ENCODE measurements at places on chromosomes 7 and 10.

- no peak for DNase-seq
Measured at GRCh38 chr7:103346396-103346795, 1.0 kb upstream of the PSMC2 start.

GRCh38 chr10:69497231-69497561, 45.9 kb downstream of the TSPAN15 start:
- no peak for DNase-seq

DNA sequence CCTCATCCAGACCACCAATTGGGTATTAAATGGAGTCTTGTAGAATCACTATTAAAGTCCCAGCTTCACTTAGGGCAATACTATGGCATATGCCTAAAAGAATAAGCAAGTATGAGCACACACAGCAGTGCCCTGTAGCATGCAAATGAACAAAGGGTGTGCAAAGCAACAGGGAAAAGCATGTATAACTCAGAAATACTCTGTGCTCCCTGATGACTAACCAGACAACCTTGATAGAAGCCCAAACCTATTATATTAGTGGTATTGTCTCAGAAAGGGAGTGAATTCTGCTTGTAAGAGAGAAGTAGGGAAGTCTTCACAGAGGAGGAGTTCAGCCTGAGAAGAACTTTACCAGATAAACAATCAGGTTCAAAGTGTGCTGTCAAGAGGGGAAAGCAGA, 131.2 kb downstream of the DGKI start:
- DNase-seq, result peak; percentile 27

GRCh38 chr7:82534684-82535083, 91.1 kb upstream of the CACNA2D1 start:
- DNase-seq, result peak; percentile 30

DNA sequence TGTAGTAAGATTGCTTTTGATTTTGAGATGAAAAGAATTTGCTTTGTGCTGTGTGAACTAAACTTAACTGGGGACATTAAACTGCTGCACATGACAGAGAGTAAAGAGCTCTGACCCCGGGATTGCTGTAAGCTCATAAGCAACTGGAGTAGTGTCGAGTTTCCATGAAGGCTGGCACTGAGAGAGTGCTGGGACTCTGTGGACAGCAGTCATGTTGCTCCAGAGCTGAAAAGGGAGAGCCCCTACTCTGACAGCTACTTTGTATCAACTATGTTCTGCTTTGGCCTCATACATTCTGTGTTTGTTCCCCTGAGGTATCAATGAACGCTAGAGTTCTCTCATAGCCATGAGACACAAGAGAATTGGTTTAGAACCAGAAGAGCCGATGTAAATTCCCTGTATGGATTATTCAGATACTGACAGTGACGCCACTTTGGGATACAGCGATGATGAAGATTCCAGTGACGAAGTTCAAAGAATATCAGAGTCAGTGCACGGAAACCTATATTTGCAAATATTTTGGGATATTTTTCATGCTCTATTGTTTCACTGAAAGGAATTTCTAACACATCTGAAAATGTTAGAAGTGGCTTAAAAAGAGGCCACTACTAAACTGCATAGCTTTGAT, 185.9 kb upstream of the DKK1 start:
- DNase-seq, result no peak

DNA sequence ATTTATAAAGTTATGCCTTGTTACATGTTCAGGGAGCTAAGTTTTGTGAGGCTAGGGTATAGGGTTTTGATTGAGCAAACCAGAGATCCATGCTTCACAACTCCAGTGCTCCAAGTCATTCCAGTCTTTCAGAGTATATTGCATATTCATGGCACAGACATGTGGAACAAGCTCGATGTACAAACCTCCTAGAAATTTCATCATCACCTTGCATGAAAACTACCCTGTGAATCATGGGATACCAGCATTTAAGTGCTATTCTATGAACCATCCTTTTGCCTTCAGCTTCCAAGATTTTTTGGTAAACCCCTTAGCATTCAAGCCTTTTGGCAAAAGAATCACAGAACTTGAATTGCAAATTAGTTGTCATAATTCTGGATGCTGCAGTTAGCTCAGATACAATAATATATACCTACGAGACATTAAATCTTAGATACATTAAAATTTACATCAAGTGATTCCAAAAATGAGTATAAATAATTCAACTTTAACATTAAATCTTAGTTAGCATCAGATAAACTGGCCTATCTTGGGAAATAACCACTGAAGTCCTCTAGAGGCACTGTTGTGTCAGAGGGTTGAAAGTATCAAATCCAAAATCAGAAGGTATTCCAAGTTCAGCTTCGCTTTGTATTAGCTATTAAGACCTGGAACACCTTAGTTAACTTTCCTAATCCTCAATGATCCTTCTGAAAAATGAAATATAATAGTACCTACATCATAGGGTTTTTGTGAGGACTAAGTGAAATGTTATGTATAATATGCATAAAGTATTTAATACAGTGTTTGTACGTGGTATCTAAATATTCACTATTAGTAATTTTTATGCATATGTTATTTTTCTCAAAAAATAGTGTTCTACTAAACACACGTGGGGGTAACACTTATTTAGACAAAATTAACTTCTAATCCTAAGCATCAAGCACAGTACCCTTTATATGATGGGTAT, 55.5 kb upstream of the CABCOCO1 start:
- DNase-seq, result no peak

- no peak for DNase-seq
Measured at GRCh38 chr10:75028748-75029147, 82.7 kb upstream of the SAMD8 start.

DNA sequence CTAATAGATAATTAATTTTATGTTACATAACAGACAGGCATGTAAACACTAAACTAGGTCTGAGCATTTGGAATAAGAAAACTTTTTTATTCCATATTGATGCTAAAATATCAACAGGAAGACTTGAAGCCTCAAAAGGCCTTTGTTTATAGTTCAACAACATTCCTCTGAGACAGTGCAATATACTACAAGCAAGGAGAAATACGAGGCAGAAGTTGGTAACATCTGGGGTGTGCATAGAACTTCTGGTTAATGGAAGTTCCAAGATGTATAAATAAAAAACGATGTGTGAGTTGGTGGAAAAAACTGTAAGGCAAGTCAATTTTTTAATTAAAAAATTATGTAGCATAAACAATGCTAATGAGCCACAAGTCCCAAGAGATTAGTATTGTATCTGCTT, 139.6 kb downstream of the SKAP2 start:
- no peak for DNase-seq

DNA sequence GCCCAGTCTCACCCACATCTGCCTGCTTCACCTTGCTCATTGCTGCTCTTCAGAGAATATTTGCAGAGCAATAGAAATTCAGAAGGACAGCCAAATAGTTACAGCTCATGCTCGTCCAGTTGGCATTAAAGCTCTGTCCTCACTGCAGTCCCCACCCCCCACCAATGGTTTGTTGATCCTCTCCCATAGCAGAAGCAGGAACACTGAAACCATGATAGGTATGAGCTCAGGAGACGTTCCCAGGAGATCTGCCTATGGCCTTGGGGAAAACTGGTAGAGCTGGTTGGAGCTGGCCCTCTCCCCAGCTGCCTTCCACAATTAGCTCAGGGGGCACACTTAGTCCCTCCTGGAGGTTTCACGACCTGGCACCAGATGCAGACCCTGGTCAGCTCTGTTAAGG, 68.6 kb upstream of the KMT2C start:
- no peak for DNase-seq

DNA sequence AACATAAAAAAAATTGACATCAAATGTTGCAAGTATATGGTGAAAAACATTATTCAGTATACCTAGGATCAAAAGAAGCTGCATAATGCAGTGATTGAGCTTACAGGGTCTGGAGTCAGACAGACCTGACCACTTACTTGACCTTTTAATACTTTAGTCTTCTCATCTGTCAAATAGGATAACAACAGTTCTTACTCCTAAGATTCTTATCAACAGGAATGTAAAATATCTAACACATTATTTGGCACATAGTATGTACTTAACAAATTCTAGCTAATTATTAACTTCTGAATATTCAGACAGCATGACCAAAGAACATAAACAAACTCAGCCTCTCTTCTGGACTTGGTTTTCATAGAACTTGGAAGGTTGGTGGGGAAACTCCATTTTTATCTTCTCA, 45.6 kb upstream of the PIP4K2A start:
- no peak for DNase-seq

DNA sequence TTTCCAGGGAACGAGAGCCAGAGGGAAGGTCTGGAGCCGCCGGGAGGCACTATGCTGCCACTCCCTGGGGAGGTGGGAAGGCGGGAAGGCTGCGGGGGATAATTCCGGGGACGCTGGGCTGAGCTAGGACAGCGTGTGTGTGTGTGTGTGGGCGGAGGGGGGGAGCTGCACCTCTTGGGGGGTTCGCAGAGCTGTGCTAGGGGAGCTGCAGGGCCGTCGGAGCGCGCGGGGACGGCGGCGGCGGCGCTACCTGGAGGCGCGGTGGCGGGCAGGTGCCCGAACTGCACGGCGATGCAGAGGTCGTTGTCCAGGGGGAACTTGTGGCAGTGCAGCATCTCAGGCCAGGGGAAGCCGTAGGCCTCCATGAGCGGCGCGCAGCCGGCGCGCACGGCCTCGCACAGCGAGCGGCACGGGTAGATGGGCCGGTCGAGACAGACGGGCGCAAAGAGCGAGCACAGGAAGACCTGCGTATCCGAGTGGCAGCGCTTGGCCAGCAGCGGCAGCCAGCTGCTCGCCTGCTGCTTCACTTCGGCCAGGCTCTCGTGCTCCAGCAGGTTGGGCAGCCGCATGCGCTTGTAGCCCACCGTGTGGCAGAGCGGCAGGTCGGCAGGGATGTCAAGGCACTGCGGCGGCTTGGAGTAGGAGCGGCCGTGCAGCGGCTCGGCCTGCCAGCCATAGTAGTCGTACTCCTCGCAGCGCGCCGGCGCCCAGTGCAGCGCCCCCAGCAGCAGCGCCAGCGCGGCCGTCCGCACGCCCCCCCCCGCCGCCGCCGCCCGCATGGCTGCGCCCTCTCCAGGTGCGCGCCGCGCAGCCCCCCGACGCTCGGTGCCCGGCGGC, 526 bp downstream of the SFRP5 start:
- DNase-seq, result no peak

DNA sequence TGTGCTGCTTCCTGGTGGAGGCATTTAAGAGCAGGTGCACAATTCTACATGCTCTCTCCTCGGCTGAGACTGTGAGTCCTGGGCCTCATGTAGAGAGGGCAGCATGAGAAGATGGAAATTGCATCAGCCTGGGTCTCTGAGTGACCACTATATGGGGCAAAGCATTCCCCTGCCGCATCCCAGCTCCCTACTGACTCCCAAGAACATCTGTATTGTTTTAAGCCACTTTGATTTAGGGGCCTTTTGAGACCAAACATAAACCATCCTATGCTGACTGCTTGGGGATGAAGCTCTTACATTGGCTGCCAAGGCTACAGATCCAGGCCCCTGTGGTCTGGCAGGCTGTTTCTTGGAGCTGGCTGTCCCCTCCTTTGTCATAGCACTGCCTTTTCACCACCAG, 101.3 kb upstream of the TBX20 start:
- no peak for DNase-seq

GRCh38 chr7:149398195-149398820, 62.6 kb downstream of the ZNF777 start:
- DNase-seq, result no peak

- peak; percentile 69 for DNase-seq
Measured at GRCh38 chr10:21518149-21518640, 7.3 kb downstream of the SKIDA1 start.

DNA sequence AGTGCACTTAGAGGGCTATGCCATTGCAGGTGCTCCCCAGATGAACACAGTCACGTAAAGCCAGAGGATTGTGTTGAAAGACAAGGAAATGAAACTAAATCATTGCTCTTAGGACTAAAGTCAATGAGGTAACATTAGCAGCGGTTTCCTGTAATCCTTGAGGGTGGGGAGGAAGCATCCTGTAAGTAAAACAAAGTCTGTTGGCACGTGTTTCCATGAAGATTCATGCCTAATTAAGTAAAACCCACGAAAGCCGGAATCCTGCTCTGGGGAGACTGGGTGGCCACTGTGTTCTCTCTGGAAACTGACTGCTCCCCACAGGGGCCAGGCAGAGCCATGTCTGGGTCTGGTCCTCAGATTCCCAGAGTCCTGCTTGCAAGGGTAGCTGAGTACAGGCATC, 18.3 kb downstream of the STEAP1B start:
- DNase-seq, result peak; percentile 35

GRCh38 chr10:30464675-30465074, 30.7 kb downstream of the MAP3K8 start:
- DNase-seq, result no peak

- no peak for DNase-seq
Measured at GRCh38 chr7:149133028-149133710, 7.0 kb upstream of the ZNF425 start.

DNA sequence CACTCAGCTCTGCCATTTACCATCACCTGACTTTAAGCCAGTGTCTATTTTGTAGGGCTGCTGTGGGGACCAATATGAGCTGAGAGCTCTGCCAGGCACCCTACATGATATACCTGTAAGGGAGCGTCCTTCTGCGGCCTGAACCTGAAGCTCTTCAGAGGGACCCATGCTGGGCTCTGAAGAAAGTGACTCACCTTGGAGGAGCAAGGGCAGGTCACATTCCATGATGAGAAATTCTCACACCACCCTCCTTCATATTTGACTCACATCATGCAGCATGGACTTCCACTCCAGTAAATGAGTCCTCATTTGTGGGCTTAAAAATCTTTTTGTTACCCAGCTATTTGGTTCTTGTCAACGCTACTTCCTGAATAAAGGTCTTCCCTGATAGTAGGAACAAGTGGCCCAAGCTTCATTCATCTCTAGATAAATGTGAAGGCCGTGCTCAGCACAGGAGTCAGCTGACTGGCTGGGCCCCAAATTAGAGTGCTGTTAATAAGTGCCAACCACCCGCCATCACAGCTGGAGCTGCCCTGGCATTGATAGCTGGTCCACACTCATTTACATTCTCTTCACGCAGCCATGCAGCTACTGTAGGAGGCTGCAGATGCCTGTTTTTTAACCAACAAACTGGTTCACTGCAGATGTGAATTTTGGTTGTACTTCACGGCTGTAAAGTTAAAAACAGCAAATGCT, 78.4 kb downstream of the RNF216 start:
- DNase-seq, result no peak

- no peak for DNase-seq
Measured at GRCh38 chr7:85022064-85022697, 164.7 kb downstream of the SEMA3D start.

DNA sequence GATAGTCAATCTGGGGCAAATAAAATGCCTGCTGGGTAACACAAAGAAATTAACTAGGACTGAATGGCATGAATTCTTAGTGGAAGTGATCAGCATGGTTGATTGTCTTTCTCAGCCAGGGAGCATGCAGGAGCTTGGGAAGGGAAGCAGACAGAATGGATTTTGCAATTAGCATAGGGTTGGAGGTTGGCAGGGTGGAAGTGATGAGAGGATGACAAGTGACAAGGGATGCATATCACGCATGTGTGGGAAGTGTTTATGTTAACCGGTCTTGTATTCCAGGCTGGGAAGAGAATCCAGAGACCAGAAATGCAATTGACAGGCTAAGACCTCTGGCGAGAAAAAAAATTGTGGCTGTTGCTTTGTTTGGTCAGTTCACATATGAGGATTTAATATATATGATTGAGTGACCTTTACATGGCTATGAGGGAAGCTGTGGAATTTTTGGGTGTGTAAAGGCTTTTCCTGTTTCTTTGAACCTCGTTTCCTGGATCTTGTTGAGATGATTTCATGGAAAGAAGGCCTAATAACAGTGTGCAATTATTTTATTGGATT, 8.3 kb downstream of the MDFIC start:
- peak; percentile 52 for DNase-seq

Data from fibroblast of skin of abdomen (primary cell).